Stimulated activated CD8-positive, alpha-beta memory T cell treated with anti-CD3 and anti-CD28 coated beads, Interleukin-7, amount 100 ng/mL, for 1 hour (primary cell): ENCODE measurements at places on chromosomes 12 and 14.

GRCh38 chr14:68569970-68570409 is 222.9 kb downstream of the ZFP36L1 start:
- DNase-seq = no peak

- no peak for DNase-seq
Observed at GRCh38 chr12:65948320-65949008, 124.2 kb downstream of the HMGA2 start.

DNA sequence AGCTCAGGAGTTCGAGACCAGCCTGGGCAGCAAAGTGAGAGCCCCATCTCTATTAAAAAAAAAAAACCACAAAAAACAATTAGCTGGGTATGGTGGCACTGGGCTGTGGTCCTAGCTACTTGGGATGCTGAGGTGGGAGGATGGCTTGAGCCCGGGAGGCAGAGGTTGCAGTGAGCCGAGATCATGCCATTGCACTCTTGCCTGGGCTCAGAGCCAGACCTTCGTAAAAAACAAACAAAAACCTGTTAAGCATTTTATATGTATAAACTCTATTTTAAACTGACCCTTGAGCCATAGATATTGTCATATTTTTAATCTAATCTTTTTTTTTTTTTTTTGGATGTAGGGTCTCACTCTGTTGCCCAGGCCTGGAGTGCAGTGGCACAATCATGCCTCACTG is 35.7 kb downstream of the DNM1L start:
- no peak for DNase-seq

- no peak for DNase-seq
Observed at GRCh38 chr12:40946612-40947194, 241.4 kb upstream of the PDZRN4 start.

DNA sequence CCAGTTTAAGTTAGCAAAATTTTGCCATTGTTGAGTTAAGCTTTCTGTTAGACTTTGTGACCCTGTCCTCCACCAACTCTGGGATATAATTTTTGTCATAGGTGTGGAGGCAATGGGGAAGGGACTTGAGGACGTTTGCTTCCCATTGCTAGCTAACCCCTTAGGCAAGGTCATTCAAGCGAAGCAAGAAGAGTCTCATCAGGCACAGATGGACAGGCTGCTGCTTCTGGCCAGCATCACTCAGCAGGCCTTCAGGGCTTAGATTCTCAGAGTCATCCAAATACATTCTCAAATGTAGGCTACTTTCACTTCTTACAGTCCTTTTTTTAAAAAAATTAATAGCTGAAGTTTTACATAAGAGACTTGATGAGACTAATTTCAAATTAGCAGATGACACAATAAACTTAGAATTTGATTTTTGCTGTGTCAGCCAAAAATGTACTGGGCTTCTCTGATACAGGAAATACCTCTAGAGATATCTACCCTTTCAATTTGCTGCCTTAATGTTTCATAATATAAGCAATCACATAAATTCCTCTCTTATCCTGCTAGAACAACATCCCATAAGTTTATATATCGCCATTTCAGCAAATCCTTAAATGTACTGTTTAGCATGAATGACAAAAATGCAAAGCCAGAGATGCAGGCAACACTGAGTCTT is 875.2 kb downstream of the FLRT2 start:
- DNase-seq = no peak

DNA sequence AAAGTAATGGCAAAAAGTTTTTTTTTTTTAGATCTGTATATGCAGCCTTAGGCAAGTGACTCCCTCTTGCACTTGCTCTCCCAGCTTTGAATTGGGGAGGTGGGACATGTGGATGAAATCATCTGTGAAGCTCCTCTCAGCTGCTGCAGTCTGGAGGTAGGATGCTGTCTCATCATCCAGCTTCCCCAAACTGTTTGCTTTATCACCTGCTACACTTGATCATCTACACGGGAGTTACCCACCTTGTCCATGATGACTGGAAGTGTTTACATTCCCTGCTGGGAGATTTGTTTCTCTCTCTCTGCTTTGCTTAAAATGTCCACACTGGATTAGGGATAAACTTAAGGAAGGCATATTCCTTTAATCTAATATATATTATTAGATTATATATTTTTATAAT is 8.5 kb upstream of the FGF23 start:
- DNase-seq = no peak
